ENCODE measurements at places on chromosomes 7 and 10.
A peak's percentile ranks its signal among the peaks of the same experiment; 100 is the strongest.

DNA sequence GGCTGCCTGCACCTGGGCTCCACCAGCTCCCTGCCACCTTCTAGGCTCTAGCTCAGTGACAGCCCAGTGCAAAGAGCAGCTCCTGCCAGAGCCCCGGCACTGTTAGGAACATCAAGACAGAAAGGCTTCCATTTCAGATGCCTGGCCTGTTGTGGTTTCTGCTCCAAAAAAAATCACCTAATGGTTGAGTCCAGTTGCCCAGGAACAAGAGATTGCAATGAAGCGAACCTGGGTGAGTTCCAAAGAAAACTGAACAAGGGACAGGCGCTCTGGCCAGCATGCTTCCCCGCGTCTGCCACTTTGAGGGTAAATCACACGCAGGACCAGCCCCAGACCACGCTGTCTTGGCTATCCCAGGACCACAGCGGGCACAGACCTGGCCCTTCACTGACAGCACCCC is 47.0 kb upstream of the RASGEF1A start:
- no peak for DNase-seq

GRCh38 chr7:16951483-16952080 is 69.8 kb upstream of the AGR3 start:
- no peak for DNase-seq

DNA sequence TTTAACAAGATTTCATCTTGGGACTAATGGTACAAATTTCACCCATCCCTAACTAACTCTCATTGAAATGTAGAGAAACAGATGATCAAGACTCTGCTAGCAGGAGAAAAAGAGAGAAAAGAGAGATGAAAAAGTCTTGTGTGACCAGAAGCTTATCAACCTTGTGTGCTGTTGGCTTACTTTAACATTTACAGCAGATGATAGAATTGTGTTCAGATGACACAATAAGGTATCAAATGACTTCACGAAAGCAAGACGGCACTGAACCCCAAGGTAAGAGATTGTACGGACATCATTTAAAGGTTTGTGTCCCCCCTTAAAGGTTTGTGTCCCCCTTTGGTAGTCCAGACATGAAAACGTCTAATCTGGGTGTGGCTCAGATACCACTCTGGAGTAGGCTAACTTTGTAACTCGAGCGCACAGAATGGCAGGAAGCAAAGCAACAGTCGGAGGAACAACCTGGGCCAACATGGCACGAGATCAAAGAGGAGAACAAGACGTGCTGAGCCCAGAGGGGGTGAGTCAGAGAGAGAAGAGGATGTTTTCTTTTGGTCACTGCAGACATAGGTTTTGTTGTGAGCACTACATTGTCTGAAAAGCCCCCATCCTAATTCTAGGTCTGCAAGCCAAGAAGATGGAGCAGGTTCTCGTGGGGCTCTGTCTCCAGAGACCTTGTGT is 10.4 kb upstream of the LMBR1 start:
- DNase-seq = no peak

- DNase-seq = no peak
Measured at GRCh38 chr7:17105701-17106100, 192.8 kb upstream of the AHR start.

DNA sequence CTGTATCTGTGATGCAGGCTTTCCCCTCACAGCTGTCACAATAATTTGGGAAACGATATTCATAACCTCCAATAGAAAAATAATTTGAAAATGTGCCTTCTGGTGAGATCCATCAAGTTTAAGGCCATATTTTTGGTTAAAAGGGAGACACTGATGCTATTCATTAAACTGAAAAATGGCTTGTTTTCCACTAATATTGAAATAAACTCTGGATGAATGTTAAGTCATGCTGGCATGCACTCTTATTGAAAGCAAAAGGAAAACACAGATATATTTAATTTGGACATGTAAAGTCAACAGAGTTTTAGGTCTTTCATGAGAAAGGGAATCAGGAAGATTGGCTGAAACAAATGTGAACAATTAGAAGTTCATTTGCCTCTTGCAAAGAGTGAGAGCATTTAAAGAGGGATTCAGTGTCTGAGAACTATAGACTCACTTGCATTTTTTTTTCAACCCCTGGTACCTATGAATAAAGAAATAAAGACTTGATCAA is 879.2 kb downstream of the LRMDA start:
- no peak for DNase-seq

- no peak for DNase-seq
Measured at GRCh38 chr10:29840516-29841276, 205.9 kb upstream of the SVIL start.

- peak; percentile 85 for DNase-seq
Measured at GRCh38 chr7:104848138-104848990, 165.6 kb upstream of the KMT2E start.

DNA sequence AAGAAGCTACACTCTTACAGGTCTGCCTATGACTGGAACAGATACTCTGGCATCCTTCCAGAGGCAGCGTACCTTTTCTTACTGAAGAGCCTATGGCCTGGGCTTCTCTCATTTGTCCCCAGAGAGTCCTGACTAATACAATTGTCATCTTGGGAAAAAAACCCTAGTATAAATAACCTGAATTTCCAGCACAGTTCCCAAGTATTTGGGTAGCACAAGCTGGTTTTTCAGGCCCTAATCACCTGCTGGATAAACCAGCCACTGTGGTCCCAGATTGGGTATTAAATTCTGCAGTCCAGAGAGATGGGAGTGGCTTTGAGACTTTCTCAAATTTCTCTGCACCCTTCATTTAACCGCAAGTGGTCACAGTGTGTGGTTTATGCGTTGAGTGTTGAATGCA is 186.8 kb upstream of the NEBL start:
- DNase-seq = no peak

DNA sequence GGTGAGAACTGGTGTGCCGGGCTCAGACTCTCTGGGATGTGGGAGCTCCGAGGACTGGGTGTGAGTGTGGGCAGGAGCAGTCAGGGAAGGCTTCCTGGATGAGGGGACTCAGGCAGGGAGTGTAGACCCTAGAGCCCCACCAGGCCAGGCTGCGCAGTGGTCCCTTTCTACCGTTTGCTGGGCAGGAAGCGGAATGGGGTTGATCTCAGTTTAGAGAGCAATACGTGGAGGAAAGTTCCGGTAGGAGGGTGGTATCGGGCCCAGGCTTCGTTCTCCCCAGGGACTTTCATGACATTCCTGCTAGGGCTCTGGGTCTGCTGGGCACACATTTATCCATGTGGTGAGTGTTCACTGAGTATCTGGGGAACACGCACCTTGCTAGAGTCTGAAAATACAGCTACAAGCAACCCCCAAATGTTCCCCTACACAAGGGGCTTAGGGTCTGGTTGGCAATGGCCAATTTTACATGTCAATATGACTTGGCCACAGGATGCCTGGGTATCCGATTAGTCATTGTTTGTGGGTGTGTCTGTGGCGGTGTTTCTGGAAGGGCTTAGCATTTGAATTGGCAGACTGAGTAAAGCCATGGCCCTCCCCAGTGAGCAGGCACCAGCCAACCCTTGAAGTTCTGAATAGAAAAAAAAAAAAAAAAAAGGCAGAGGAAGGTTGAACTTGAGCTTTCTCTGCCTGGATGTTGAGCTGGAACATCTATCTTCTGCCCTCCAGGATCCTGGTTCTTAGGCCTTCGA is 20.8 kb downstream of the GHRHR start:
- DNase-seq = no peak

DNA sequence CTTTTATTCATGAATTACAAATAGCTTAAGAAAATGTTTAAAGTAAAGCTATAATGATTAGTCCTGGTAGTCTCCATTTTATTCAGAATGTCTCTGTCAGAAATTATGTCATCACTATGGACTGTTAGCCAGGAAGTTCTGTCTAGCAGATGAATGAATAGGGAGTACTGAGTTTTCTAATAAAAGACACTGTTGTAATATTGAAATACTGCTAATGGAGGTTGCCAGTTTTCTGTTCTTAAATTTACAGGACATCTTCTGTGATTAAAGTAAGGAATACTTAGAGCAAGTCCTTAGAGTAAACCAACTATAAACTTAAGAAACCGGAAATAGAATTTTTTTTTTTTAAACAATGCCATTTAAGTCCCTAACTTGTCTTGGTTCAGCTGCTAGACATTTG is 309.8 kb downstream of the ADK start:
- DNase-seq = no peak

GRCh38 chr7:145915679-145916078 is 200.9 kb upstream of the CNTNAP2 start:
- no peak for DNase-seq

DNA sequence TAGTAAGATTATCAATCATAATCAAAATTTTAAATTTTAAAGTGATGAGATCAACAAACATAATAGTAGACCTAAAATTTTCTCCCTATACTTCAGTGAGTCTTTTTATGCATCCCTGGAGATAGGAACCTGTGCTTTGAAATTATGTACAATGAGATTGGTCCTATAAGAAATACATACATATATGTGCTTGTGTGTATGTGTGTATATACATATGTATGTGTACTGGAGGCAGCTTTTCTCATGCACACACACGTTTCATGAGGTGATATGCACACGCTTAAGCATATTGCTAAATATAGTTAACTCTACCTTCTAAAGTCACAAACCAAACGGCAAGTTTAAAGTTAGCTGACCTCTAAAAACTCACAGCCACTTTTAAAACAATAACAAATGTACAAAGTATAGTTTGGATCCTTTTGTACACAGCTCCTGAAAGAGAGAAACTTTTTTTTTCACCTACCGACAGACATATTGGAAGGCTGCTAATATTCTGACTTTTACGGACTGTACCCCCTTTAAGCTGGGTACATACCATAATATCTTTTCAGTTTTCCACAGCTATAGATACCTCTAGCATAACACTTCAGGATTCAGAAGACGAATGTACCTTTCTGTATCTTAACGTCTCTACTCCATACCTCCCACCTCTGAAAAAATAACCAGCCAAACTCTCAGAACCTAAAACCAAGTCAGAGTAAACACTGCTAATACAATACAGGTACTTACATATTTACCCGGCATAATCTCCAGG is 3.3 kb downstream of the ITGB1 start:
- no peak for DNase-seq

GRCh38 chr7:40884241-40884640 is 749.4 kb downstream of the SUGCT start:
- DNase-seq = no peak

GRCh38 chr7:17774716-17775288 is 165.5 kb downstream of the SNX13 start:
- no peak for DNase-seq

- DNase-seq = no peak
Measured at GRCh38 chr7:138440460-138440859, 19.6 kb upstream of the TRIM24 start.

- no peak for DNase-seq
Measured at GRCh38 chr7:44138698-44139097, 2.4 kb downstream of the MYL7 start.

GRCh38 chr7:141820067-141820466 is 21.2 kb downstream of the PRSS37 start:
- no peak for DNase-seq

DNA sequence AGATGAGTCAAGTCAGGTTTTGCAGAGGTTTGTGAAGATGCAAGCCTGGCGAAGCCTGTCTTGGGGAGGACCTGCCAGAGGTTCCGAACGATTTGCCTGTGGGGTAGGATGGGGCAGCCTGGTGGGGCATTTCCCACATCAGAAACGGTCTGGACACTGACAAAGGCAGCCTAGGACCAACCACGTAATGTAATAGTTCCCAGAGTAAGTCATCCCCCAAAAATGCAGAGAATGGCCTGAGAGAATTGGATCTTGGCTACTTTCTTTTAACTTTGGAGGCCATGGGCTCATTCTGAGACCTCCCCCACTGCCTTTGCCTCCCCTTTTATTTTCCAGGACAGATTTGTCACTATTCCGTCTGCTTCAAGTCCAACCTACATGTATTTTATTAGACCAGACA is 168.9 kb upstream of the SH2B2 start:
- no peak for DNase-seq

DNA sequence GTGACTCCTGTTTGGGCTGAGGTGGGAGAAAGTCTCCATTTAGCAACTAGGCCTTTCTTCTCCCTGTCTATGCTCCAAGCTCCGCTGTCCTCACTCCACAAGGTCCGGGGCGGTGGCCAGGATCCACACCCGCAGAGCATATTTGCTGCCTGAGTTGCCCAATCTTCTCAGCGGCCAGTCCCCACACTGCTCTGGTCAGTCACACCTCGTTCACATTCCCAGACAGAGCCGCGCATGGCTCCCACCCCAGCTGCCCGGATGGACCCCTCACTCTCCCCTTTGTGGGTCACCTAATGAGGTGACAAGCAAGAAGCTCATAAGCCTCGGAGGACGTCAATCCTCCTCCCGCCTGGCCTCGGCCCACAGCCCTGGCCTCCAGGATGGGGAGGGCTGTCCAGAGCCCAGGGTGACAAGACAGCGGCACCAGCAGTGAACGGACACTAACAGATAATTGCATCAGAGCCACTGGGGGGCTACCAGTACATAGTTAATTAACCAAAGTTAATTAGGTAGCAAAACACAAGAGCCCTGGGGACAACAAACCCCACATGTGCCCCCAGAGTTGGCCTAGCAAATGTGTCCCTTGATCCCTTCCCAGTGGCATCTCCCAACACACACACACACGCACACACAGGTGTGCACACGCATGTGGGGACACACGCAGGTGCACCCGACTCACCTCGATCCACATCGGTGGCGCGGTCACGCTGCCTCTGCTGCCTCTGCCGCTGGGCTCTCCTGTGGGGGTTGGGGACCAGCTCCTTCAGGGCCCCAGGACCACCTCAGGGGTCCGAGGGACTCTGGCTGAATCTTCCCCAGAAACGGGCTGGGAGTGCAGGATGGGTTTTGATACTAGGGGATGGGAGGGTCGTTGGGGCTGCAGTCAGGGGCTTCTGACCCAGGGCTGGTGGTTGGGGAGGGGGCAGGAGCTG is 11.8 kb downstream of the EPHA1 start:
- no peak for DNase-seq

- DNase-seq = no peak
Measured at GRCh38 chr10:36366843-36367242, 724.7 kb upstream of the FZD8 start.

GRCh38 chr7:14761510-14762296 is 140.8 kb downstream of the DGKB start:
- no peak for DNase-seq

- DNase-seq = peak; percentile 50
Measured at GRCh38 chr10:29377333-29377961, 88.6 kb downstream of the LYZL1 start.

DNA sequence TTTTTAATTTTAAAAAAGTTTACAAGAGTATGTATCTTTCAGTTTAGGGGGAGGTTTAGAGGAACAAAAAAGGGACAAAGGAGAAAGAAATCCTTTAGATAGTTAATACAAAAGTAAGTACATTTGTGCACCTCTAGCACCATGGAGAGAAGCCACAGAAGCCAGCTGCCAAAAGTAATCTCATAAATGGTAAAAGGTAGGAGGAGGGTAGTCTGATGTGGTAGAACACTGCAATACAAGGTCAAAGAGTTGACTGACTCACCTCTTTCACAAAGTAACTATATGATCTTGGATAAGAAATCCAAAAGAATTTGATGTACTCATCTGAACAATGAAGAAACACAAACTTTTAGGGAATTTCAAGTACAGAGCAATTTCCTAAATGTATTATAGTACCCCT is 68.1 kb downstream of the CNOT4 start:
- peak; percentile 59 for DNase-seq

GRCh38 chr10:103881416-103882284 is 26.3 kb upstream of the SH3PXD2A start:
- DNase-seq = no peak

GRCh38 chr10:4254101-4254994 is 469.3 kb upstream of the KLF6 start:
- no peak for DNase-seq
